ENCODE measurements at places on chromosomes 4 and X.

DNA sequence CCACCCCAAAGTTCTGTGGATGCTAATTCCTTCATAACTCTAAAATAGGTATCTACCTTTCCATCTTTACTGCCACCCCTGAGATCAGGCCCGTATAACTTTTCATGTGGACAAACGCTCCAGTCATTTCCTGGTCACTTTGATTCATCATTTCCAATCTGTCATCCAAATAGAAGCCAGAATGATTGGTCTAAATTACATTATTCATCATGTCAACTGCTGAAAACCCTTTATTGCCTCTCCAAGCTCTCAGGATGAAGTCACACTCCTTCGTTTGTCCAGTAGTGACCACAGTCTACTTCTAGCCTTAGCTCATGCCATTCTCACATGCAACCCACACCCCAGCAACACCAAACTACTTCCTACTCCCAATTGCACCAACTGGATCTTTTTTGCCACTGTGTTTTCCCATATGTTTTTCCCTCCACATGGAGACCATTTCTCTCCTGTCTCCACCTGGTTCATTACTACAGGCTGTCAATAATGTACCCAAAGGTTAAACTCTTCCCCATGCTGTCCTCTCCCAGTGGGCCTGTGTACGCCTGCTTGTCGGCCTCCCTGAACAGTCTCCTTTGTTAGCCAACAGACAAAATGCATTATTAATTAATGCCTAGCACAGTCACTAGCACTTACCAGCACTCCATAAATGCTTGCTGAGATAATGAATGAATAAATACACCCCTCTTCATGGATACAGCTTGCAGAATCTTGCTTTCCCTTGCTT is 382.6 kb upstream of the NOCT start:
- no peak for DNase-seq

DNA sequence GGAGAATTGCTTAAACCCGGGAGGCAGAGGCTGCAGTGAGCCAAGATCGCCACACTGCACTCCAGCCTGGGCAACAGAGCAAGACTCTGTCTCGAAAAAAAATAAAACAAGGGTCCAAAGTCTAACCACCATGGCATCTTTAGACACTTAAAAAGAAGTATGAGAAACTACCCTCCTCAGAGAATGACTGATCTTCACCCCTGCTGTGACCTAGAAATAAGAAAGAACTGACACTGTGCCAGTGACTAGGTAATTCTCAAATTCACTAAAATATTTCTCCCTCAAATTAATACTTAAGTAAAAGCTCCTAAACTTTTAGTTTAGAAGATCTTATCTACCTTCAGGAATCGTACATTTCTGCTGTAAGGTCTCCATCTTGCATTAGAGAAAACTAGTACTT is 80.3 kb downstream of the AFAP1 start:
- no peak for DNase-seq

GRCh38 chr4:9898596-9899305 is 117.3 kb downstream of the DRD5 start:
- no peak for DNase-seq

DNA sequence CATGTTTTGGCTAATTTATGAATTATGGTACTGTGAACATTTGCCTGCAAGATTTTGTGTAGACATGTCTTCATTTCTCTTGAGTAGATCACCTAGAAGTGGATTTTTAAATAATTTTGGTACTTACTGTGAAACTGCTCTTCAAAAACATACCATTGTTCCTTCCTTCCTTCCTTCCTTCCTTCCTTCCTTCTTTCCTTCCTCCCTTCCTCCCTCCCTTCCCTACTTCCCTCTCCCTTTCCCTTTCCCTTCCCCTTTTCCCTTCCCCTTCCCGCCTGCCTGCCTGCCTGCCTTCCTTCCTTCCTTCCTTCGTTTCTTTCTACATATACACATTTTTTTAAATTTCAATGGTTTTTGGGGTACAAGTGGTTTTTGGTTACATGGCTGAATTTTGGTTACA is 63.4 kb downstream of the HTT start:
- DNase-seq: no peak

- DNase-seq: no peak
Measured at GRCh38 chr4:174427571-174428140, 94.6 kb downstream of the HPGD start.

DNA sequence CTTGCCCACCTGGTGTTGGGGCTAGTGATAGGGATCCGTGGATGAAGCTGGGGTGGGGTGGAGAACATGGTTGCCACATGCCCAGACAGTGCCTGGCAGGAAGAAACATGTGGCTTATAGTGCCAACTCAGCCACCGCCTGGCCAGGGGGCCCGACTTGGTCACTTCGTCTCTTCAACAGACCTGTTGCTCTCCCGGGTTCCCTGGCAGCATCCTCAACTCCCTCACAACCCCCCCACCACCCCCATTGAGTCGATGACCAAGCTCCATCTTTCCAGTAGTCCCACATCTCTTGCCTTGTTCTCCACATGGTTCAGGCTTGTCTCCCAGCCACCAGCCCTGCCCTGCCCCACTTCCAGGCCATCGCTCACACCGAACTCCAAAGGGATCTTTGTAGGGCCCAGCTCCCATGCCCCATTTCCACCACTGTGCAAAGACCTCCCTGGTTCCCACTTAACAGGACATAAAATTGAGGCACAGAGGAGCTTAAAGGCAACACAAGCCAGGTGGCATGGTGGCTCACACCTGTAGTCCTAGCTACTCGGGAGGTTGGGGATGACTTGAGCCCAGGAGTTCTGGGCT is 7.8 kb downstream of the PNCK start:
- no peak for DNase-seq

GRCh38 chr4:3513807-3514206 is 18.4 kb downstream of the LRPAP1 start:
- DNase-seq: no peak

DNA sequence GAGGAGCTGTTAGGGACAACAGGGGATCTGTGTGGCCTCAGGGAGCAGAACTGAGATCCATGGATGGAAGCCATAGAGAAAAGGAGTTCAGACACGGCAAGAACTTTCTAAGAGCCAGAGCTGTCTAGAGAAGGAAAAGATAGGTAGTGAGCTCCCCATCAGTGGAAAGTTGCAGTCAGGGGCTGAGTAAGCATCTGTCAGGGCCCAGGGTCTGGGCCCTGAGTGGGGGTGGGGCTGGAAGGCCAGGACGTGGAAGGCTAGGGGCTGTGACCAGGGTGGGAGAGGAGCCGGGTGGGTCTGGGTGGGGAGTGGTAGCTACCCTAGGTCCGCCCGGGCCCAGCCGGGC is 324 bp upstream of the MSN start:
- DNase-seq: no peak

GRCh38 chr4:40066651-40067050 is 10.0 kb downstream of the N4BP2 start:
- DNase-seq: no peak

- DNase-seq: no peak
Measured at GRCh38 chr4:152503653-152504290, 32.1 kb downstream of the FBXW7 start.

DNA sequence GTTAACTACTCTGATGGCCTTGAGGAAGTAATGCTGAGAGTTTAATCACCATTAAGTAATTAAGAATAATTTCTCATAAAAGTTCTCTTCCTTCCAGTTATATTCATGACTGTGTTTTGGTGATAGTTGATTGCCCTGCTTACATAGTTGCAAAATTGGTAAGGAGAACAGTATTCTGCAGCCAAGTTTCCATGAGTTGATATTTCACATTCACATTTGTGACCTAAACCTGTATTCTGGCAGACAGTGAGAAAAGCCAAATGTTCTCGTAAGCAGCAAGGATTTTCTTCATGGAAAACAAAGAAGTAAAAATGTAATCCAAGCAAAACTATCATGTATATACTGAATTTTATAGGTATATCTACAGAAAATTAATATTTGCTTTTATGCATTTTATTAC is 187.8 kb upstream of the NUDT6 start:
- no peak for DNase-seq

GRCh38 chr4:55396308-55397125 is 760 bp downstream of the TMEM165 start:
- DNase-seq: no peak

DNA sequence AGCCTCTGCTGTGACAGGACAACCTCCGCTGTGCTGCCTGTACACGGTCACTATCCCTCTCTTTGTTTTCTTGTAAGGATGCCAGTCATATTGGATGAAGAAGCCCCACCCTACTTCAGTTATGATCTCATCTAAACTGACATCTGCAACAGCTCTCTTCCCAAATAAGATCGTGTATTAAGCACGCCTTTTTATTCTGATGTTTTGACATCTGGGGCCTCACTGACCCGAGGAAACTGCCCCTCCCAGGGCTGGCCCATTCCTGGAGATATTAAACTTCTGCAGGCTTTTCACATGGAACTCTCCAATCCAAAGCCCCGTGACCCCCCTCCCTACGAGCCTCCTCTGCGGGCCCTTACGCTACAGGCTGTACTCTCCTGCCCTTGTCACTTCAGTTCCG is 232.0 kb downstream of the ARHGAP10 start:
- no peak for DNase-seq

All from stimulated activated naive CD8-positive, alpha-beta T cell treated with anti-CD3 and anti-CD28 coated beads, Interleukin-15, amount 100 ng/mL, for 72 hours (primary cell).